ENCODE measurements at places on chromosomes 13 and 19. TPM values are rescaled to one million over a fixed set of nuclear protein-coding genes. Genes with fewer than 3 reads are reported as not detected.

Gene GRIN2D
- 0.63 TPM for total RNA-seq

DNA sequence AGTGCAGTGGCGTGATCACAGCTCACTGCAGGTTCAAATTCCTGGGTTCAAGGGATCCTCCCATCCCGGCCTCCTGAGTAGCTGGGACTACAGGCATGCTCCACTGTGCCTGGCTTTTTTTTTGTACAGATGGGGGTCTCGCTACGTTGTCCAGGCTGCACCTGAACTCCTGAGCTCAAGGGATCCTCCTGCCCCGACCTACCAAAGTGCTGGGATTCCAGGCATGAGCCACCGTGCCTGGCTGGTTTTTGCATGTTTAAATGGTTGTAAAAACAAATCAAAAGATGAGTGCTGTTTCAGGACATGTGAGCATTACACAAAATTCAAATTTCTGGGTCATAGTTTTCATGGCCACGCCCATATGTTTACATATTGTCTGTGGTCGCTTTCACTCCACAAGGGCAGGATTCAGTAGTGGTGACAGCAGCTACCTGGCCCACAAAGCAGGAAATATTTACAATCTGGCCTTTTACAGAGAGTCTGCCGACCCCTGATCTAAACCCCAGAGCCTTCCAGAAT lies 5.3 kb downstream of the MATK start:
- no peak for DNase-seq

DNA sequence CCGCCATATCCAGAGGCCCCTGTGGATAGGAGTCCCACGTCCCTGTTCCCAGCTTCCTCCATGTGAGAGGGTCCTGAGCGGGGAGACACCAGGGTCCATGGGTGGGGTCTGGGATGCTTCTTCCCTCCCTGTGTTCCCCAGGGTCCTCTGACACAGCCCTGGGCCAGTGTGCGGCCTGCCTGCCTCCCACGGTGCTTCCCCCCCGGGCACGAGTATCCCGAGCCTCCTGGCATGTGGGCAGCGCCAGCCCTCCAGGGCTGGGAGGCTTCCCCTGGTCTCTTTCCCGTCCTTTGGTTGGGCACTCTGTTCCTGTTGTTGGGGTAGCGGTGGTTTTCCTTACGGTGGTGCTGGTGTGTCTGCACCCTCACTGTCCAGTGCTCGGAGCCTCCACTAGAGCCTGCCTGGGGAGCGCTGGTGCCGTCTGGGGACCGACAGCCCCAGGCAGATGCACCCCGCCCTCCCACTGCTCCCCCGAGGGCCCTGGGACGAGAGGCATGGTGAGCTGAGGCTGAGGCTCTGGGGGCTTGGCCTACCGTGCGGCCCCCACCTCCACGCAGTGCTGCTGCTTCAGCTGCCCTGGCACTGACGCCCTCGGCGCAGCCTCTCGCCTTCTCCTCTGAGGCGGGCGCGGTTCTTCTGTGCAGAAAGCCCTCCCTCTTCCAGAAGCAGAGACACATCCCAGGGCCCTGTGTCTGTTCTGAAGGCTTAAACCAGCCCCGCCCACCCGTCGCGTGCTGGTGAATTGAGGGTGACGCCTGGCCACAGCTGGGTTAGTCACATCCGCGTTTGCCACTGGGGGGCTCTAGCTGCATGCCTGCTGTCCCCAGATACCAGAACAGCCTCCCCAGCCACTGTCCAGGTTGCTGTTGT lies 27.9 kb downstream of the PLEKHJ1 start:
- DNase-seq = no peak

Gene TMEM259
- total RNA-seq = 161 TPM

Gene CEACAM19
- 2.1 TPM for total RNA-seq

Gene RASAL3
- 3.6 TPM for total RNA-seq
